ENCODE measurements at places on chromosomes 1 and 21. TPM values are rescaled to one million over a fixed set of nuclear protein-coding genes. Genes with fewer than 3 reads are reported as not detected.

DNA sequence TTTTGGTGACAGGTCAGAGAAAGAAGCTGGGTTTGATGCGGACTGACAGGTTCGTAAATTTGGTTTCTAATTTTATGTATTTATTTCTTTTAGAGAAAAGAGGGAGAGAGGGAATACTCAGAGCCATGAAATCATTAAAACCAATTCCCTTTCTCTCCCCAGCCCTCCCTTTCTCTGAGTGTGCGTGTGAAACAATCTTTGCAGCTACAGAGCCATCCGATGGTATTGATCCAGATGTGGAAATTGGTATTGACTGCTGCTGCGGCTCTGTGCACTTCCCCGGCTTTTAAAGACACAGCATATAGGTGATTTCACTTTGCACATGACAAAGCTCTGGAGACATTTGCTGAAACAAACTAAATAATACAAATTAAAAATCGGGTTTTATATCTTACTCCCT lies 42.4 kb upstream of the PBX1 start:
- DNase-seq = no peak

DNA sequence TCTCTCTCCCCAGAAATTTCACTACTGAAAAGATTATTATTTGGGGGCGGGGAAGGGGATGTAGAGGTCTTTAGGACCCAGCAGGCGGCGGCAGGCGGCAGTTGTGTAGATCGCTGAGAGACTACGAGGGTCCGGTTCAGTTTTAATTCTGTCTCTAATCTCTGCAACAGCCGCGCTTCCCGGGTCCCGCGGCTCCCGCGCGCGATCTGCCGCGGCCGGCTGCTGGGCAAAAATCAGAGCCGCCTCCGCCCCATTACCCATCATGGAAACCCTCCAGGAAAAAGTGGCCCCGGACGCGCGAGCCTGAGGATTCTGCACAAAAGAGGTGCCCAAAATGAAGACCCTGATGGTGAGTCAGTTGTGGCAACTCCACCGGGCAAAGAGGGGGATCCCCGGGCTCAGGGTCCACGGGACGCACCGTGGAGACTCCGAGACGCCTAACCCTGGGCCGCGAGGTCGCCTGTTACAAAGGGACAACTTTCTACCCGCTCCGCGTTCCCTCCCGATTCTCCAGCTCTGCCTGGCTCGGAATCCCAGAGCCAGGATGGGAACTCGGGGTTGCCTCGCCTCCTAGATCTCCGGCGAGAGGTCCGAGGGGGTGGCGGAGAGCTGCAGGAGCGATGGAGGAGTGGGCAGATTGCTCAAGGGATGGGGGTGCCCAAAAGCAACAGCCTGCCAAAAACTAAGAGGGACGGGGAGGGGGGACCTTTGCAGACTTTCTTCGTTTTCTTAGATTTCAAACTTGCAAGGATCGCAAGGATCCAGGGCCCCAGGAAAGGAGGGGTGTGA lies at the start of gene ST6GALNAC5:
TSS of gene ST6GALNAC5 (plus strand) at position 139 of the 789 bp plus-strand sequence.
- DNase-seq = no peak

DNA sequence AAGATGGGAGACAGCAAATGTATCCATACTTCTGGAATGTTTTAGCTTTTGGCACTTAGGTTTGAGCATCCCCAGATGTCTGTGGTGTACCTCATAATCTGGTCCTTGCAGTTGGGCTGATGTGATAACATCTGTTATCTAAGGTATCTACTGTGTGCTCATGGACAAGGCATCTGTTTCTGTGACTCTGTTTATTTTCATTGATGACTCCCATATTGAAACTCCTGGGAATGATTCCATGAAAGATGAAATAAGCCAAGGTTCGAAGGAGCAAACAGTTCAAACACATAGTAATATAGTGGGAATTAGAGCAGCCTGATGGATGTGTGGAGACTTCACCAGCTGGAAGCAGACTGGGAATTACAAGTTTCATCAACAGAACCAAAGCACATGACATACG lies 20.7 kb upstream of the TRIM45 start:
- DNase-seq = no peak

GRCh38 chr1:236039740-236040685 lies 24.9 kb downstream of the NID1 start:
- no peak for DNase-seq

- no peak for DNase-seq
Measured at GRCh38 chr1:94609619-94610018, 68.1 kb upstream of the F3 start.

DNA sequence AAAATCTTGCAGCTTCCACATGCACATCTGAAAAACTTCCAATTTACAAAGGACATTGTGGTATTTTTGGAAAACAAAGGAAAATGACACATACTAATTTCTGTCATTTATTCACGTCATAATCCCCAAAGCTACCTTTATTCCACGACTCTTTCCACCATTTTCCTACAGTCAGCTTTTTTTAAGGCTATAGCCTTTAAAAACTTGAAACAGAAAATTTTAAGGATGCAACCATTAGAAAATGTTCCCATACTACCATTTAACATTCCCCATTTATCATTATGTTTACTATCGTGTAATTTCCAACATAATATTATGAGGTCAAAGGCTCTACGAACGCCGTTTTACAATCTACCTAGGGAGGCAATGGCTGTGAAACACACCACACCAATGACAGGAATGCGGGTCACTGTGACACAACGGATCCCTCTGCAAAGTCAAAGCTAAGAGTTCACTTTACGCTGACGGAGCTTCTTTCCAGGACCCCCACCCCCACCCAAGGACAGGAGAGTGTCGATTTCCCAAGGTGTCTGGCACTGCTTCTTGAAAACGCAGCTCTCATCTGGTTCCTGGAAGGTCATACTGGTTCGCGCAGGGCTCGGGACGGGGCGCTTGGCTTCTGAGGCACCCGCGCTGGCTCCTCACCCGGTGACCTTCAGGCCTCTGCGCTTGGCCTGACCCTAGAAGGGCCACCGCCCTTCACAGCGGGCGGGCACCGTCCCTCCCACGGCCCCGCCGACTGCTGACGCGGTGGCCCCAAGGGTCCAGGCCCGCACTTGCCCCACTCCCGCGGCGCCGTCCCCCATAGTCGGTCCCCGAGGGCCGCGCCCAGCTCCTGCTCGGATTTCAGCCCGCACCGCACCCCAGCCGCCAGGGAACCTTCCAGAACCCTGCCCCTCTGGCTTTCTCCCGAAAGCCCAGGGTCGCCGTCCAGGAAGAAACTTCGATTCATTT lies 50.5 kb upstream of the ATF3 start:
- peak; percentile 85 for DNase-seq

DNA sequence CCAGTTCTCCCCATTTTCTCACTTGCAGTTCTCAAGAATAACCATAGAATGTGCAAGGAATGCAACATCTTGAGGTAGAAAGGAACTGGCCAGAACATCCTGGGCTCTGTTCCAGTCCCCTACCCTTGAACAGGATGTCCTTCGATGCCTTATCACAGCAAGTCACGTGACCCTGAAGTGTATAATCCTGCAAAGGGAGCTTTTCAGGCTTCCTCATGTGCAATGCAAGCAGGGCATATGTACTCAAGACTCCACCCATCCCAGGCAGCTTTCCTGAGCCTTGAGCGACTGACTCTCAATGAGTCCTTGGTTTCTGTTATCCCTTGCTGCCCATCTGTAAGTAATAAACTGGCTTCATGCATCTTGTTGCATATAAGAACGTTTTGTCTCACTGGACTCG lies 311.0 kb downstream of the MRPL39 start:
- peak; percentile 29 for DNase-seq

DNA sequence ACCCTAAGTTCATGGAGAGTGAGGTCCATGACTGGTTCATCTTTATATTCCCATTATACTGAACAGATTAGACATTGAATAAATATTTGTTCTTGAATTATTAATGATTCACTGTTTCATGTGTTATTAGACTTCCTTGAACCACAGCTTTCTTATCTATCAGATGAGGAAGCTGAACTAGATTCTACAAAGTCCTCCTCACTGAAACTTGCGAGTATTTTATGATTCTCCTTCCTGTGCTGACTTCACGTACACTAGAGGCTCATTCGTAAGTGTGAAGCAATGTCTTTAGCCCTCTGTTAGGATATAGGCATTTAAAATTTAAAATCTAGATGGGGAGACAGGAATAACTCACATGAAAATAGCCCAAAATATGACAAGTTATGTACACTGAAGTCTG lies 95.6 kb upstream of the IRF2BP2 start:
- no peak for DNase-seq

DNA sequence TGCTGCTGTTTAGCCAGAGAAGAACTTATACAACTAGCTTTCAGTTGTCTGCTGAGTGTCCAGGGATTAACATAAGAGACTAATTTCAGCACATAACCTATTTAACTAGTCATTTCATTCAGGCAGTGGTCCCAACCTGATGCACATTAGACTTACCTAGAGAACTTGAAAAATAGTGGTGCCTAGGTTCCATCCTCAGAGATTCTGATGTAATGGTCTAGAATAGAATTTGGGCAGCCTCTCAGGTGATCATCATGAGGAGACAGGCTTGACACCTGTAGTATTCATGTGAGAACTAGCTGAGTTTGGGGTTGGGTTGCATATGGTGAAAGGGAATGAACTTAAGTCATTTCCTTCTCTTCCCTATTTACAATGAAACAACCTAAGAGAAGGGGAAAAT lies 24.8 kb downstream of the CNST start:
- no peak for DNase-seq

DNA sequence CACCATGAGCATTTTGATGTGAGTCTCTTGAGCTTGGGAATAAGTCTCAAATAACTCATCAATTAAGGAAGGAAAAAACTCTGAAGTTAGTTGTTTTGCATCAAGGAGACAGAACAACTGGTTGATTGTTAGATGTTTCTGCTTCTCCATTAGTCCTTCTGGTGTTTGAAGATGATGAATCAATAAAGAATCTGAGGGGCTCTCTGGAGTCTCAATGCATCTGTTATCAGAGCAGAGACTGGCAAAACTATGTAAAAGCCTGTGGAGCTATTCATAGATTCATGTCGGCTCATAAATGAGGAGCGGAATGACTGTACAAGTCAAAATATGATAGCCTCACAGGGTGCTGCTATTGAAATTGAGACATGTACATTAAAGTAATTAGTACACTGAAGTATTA lies 73.3 kb upstream of the ZC3H11B start:
- DNase-seq = no peak

GRCh38 chr1:50568782-50569181 lies 145.5 kb upstream of the DMRTA2 start:
- DNase-seq = no peak

GRCh38 chr1:7487766-7488474 lies 283.2 kb upstream of the VAMP3 start:
- no peak for DNase-seq

DNA sequence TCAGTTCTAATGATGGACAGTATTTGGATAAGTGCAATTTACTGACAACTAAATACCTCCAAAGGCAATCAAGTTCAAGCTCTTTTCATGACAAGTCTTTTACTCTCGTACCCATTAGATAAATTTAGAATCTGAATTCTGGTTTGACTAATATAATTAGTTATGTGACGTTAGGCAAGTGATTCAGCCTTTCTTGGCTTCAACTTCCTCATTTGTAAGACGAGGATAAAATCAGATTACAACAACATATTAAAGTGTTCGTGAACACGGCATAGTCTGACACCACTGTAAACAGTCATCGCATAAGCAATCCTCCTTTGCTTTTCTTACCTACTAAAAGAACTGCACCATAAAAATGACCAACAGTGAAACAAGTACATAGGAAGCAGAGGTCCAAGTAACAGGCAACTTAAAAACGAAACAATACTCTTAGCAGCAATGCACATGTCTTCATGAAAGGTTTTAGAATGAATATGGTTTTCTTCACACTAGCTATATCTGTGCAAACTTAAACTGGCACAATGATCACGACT lies 25.7 kb downstream of the COA6 start:
- DNase-seq = no peak

GRCh38 chr1:54838565-54839180 lies 37.5 kb upstream of the TTC22 start:
- no peak for DNase-seq

GRCh38 chr1:117555806-117556205 lies 50.0 kb upstream of the TENT5C start:
- DNase-seq = no peak

GRCh38 chr1:186849271-186849671 lies 20.5 kb downstream of the PLA2G4A start:
- DNase-seq = no peak

DNA sequence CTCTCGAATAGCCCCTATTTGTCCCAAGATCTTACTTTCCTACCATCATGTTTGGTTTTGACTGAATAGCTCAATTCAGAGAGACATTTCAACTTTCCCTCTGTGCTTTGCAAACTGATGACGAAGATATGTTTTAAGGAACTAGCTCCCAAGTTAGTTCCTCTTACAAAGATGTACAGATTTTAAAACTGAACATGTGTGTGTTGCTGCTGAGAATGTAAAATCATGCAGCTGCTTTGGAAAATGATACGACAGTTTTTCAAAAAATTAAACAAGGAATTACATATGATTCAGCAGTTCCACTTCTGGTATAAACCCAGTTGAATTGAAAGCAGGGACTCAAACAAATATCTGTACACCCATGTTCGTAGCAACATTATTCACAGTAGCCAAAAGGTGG lies 33.6 kb downstream of the KIF26B start:
- DNase-seq = no peak

DNA sequence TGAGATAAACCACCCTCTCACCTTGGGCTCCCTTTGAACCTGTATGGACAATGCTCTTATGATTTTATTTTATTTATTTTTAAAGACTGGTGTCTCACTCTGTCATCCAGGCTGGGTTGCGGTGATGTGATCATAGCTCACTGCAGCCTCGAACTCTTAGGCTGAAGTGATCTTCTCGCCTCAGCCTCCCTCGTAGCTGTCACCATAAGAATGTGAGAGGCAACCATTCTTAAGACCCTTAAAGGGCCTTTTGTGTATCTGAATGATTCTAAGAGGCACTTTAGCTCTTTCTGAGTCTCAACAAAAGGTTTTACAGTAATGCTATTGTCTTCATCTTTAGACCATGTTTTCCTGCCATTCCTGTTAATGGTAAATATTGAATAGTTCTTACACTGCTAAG lies 67.0 kb downstream of the IVNS1ABP start:
- no peak for DNase-seq

DNA sequence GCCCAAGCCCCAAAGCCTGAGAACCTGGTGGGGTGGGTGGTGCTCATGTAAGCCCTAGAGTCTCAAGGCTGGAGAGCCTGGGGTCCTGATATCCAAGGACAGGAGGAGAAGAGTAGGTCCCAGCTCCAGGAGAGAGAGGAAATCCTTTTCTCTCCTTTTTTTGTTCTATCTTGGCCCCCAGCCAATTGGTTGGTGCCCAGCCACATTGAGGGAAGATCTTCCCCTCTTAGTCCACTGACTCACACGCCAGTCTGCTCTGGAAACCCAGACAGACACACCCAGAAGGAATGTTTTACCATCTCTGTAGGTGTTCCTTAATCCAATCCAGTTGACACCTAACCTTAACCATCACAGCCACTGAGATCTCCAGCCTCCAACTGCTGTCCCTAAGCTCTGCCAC lies 16.2 kb upstream of the LIN9 start:
- DNase-seq = no peak

ARHGAP30 gene
- total RNA-seq = 31.4 TPM

PHLDA3 gene
- total RNA-seq = 5.6 TPM

CCDC27 gene
- total RNA-seq = not detected

WNT2B gene
- total RNA-seq = 15.0 TPM

COL24A1 gene
- total RNA-seq = 0.18 TPM

KLF17 gene
- total RNA-seq = not detected
